ENCODE measurements at places on chromosomes 2 and 18.

- no peak for DNase-seq
Observed at GRCh38 chr2:54480025-54480424, 23.9 kb downstream of the SPTBN1 start.

GRCh38 chr18:23585007-23585871 lies 1.1 kb downstream of the NPC1 start:
- no peak for DNase-seq

GRCh38 chr2:1972422-1972821 lies 228.1 kb upstream of the PXDN start:
- DNase-seq = no peak

- no peak for DNase-seq
Observed at GRCh38 chr18:49491534-49491856, 4.5 kb upstream of the C18orf32 start.

- DNase-seq = no peak
Observed at GRCh38 chr18:55998071-55998522, 410.1 kb upstream of the TCF4 start.

DNA sequence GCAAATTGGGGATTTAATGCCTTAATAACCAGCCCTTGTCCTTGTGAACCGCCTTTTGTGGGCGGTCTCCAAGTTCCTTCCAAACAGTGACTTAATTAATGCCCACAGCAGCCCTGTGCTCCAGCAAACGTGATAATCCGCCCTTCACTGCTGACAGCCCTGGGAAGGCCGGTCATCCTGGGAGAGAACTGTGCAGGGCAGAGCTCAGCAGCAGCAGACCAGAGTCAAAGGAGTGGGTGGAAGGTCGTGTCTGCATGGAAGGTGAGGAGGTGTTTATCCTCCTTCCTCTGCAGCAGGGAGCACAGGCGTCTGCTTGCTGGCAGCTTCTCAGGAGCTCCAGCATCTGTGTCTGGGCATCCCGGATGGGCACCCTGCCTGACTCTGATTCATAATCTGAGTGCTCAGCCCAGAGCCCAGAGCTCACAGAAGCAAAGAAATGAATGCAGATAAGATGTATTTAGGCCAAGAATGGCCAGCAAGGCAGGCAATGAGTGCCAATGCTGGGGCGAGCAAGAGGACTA lies 270.0 kb upstream of the PXDN start:
- DNase-seq = no peak

- no peak for DNase-seq
Observed at GRCh38 chr2:142308744-142309143, 177.9 kb upstream of the LRP1B start.

- no peak for DNase-seq
Observed at GRCh38 chr2:70894765-70895164, 40.9 kb upstream of the ATP6V1B1 start.

DNA sequence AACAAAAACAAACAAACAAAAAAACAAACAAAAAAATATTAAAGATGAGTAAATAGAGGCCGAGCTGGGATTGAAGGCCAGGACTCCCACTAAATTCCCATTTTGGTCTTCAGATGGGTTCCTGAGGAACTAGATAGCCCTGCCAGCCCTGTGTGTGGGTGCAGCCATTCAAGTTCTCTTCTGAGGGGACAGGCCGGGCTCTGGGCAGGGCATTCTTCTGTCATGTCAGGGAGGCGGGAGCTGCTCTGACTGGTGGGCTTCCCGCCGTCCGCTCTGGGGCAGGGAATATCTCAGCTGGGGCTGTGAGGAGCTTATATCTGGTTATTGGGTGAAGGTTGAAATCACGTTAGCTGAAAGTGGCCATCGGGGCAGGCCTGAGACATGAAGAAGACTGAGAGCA lies 127.3 kb upstream of the CXCR4 start:
- DNase-seq = no peak

- no peak for DNase-seq
Observed at GRCh38 chr2:197255543-197255942, 55.0 kb downstream of the ANKRD44 start.

All from cortex of kidney (tissue), 1 donor.